ENCODE measurements at places on chromosomes 6 and 20. TPM values are rescaled to one million over a fixed set of nuclear protein-coding genes. Genes with fewer than 3 reads are reported as not detected.

HS3ST5 gene
- total RNA-seq, result 14.4 TPM

ZSCAN16 gene
- total RNA-seq, result 11.0 TPM

TNFRSF6B gene
- total RNA-seq, result 0.86 TPM

KCNK5 gene
- total RNA-seq, result 31.8 TPM

PRL gene
- not detected for total RNA-seq

TREM1 gene
- not detected for total RNA-seq

LPA gene
- total RNA-seq, result 0.15 TPM

ZNF341 gene
- total RNA-seq, result 6.0 TPM

- no peak for DNase-seq
Measured at GRCh38 chr6:12328701-12329100, 38.5 kb downstream of the EDN1 start.

DNA sequence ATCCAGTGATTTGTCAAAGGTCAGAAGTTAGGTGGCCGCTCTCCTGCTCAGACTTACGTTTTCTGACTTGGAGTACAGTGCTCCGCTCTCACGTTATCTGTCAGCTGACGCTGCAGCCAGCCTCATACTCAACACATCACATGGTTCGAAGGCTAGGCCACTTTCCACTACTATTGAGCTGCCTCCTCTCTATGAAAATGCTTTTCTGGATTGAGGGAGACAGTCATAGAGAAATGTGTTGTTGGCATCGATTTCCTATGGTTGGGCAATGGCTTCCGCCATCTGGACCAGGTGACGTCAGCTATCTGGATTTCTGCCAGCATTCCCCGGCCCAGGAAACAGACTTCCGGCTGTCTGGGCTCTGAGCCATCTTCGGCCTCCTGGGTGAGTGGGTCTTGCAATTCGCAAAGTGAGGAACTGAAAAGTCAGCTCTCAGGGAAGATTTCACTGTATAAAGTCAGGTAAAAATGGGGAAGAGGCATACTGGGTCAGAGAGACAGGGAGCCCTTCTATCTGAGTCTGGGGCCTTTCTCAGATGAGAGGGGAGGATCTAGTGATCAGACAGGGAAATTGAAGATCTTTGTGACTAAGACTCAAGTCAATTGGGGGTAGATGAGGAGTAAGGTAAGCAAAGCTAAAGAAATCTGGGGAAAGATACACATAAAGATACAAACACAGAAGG lies 37.5 kb upstream of the IER3 start:
- DNase-seq, result no peak

- no peak for DNase-seq
Measured at GRCh38 chr20:18971574-18971973, 158.0 kb downstream of the SCP2D1 start.

- DNase-seq, result peak; percentile 48
Measured at GRCh38 chr20:7470912-7471311, 469.3 kb downstream of the HAO1 start.

DNA sequence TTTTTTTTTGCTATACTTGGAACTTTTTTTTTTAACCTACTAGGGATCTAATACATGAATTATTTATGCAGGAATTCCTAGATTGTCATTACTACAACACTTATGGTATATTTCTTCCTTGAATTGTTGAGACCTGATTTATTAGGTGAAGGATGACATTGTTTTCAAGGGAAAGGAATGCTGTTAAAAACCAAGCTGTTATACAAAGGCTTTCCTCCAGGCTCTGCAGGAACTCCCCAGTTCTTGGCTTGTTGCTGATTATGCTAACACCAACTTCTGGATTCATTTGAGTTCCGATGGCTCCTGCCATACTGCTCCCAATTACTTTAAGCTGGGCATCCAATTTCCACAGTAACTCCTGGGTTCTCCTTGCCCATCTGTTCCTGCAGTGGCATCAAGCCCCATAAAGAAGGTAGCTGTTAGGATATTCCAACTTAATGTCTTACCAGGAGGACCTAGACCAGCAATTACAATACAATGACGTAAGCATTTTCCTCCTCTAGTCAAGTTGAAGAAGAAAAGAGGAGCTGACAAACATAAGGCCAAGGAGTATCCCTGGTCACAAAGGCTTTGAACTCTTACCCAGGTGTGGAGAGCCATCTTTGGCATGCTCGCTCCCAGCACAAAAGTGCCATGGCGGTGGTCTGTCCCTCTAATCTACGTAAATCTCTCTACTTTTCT lies 215.9 kb upstream of the AGPAT4 start:
- DNase-seq, result no peak

GRCh38 chr6:159513914-159514313 lies 179.1 kb downstream of the SOD2 start:
- no peak for DNase-seq

DNA sequence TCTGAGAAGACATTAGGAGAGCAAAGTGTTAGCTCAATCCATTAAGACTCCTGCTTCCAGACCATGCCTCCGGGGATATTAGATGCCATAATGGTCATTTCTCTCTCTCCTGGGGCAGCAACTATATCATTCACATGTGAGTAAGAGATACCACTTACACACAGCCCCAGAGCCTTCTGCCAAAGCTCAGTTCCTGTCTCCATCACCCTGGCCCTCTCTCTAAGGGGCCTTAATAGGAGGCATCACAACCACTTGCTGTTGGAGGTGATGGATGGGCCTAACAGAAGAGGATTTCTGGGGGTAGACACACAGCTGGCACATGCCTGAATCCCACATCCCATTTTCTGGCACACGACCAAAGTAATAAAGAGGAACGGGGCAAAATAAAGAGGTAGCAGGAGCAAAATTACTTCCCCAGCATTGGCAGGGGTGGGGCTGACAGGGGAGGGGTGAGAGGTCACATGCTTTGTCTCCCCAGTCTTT lies 34.0 kb upstream of the VSTM2L start:
- no peak for DNase-seq

DNA sequence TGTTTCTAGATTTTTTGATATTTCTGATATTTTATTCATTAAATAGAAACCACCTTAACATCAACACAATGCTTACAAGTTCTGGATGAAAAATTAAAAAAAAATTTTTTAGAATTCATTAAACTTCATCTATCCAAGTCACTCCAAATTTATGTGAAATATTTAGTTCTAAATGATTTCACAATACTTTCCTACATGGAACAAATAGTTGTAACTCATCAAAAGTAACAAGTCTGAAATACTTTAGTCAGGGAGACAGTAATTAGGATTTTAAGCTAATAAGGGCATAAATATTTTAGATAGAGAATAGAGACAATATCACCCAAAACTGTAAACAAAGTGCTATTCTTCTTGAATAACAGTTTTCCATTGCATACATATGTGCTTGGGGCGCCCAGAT lies 147.8 kb downstream of the HIVEP2 start:
- no peak for DNase-seq

DNA sequence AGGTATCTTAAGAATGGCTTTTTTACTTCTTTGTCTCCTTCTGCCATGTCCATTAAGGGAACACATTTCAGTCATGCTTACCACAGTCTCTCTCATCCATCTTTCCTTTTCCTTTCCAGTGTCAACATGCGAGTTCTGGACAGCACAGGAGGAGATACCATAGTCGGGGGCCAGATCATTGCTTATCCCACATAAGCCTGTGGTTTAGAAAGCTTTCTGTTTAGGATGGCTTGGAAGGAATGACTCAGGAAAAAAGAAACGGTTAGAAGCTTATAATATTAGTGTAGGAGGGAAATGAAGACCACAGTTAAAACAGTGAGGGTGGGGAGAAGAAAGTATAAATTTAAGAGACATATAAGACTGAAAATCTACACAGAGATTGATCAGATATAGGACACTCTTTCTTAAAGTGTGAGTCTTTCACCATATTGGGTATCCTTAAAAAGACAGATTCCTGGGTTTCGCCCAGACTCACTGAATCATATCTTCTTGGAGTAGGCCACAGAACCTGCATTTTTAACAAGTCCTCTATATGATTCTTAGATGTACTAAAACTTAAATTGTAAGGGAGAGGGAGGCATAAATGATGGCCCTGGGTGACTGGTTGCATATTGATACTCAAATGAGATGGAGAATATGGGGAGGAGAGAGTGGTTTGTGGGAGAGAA lies 36.1 kb downstream of the DSE start:
- DNase-seq, result no peak

- no peak for DNase-seq
Measured at GRCh38 chr6:107803957-107804356, 20.2 kb downstream of the SCML4 start.
